Immature natural killer cell (primary cell): ENCODE measurements at places on chromosomes 5 and 9. TPM values are rescaled to one million over a fixed set of nuclear protein-coding genes. Genes with fewer than 3 reads are reported as not detected.

ZBTB26 gene
- not detected for polyA plus RNA-seq

WDR38 gene
- not detected for polyA plus RNA-seq

F2RL1 gene
- polyA plus RNA-seq, result not detected

TMEM252 gene
- polyA plus RNA-seq, result not detected

IL5 gene
- polyA plus RNA-seq, result not detected

BRINP1 gene
- not detected for polyA plus RNA-seq

PTCD2 gene
- polyA plus RNA-seq, result 2.9 TPM

APC gene
- polyA plus RNA-seq, result 36.5 TPM

EXOSC3 gene
- 16.5 TPM for polyA plus RNA-seq

RARS1 gene
- 18.8 TPM for polyA plus RNA-seq

ATOX1 gene
- 113 TPM for polyA plus RNA-seq

TUSC1 gene
- polyA plus RNA-seq, result 1.6 TPM

RAB3C gene
- polyA plus RNA-seq, result not detected

PBX3 gene
- 6.2 TPM for polyA plus RNA-seq

RGS14 gene
- polyA plus RNA-seq, result 64.5 TPM

CCL19 gene
- polyA plus RNA-seq, result not detected

EIF4EBP3 gene
- 12.1 TPM for polyA plus RNA-seq

POLR3G gene
- 1.5 TPM for polyA plus RNA-seq

RGS3 gene
- 230 TPM for polyA plus RNA-seq

EPB41L4B gene
- not detected for polyA plus RNA-seq

ALDH1A1 gene
- polyA plus RNA-seq, result not detected

RNF44 gene
- 2.0 TPM for polyA plus RNA-seq

DMRT3 gene
- polyA plus RNA-seq, result not detected
